ENCODE measurements at places on chromosomes 13 and 19.

DNA sequence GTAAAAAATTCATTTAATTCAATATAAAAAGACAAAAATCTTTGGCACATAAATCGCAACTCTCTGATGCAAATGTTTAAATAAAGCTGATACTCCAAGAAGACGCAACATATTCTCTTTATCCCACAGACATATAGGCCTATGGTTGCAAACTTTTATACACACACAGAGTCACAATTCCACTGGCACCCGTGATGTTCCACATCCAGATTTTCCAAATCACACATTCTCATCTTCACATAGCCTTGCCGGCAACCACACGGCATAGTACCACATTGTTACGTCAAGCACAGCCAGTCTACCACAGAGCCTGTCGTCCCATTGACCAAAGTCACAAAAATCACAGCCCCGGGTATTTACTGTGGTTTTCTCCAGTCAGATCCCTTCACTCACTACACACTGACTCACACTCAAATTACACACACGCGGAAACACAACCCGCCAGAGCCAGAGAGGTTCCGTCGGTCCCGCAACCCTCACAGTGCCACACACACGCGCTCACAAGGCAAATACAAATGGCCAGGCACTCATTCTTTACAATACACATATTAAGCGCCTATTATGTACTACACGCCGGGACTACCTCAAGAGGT is 546 bp upstream of the ZNF546 start:
- DNase-seq = no peak

GRCh38 chr13:30654430-30654829 is 36.7 kb downstream of the USPL1 start:
- no peak for DNase-seq

- no peak for DNase-seq
Observed at GRCh38 chr19:39969266-39969665, 1.7 kb upstream of the PSMC4 start.

- no peak for DNase-seq
Observed at GRCh38 chr13:39376076-39376475, 226.9 kb downstream of the LHFPL6 start.

DNA sequence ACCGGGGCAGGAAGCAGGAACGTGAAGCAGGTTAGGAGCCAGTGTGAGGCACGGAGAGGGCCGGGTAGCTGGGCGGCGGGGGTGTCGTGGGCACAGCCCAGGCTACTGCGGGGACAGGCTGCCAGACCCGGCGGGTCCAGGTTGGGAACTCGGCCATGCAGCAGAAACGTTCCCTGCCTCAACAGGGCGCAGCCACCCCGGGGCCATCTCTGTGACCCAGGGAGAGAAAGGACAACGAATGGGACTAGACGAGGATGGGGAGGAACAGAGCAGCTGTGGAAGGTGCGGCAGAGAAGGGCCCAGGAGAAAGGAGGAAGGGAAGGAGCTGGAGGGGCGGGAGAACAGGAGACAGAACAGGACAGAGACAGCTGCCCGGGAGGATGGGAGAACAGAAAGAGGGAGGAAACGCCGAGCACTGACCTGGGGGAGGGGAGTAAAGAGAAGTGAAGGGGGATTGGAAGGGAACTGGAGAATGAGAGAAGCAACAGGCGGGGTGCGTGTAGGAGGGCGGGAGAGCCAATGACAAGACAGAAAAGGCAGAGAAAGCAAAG is 12.9 kb upstream of the GARIN5A start:
- DNase-seq = no peak

GRCh38 chr13:22114630-22115311 is 443.9 kb downstream of the FGF9 start:
- no peak for DNase-seq

DNA sequence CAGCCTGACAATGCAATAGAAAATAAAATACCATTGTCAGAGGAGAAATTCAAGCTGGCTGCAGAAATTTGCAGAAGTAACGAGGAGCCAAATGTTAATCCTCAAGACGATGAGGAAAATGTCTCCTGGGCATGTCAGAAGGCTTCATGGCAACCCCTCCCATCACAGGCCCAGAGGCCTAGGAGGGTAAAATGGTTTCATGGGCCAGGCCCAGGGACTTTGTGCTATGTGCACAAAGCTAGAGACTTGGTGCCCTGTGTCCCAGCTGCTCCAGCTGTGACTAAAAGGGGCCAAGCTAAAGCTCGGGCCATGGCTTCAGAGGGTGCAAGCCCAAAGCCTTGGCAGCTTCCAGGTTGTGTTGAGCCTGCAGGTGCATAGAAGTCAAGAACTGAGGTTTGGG is 431.7 kb downstream of the LMO7 start:
- DNase-seq = no peak
